ENCODE measurements at places on chromosomes 13 and 19. TPM values are rescaled to one million over a fixed set of nuclear protein-coding genes. Genes with fewer than 3 reads are reported as not detected.
A peak's percentile ranks its signal among the peaks of the same experiment; 100 is the strongest.

DNA sequence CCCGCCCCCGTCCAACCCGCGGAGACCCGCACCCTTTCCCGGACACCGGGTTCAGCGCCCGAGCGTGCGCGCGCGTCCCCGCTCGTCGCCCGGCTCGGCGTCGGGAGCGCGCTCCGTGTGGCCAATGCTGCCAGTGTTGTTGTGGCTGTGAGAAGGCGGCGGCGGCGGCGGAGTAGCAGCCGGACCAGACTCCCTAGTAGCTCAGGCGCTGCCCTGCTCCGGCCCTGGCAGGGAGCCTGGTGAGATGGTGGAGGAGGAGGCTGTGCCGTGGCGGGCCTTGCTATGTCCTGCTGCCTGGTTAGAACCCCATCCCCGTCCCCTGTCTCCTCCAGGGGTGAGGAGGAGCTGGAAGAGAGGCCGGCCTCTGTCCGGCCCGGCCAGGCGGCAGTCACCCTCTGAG, 553.2 kb downstream of the TUBA3C start:
- H3K27me3 ChIP-seq = no peaks in the 10 kb centered on the region
- no peaks in the 10 kb centered on the region for H3K4me1 ChIP-seq
- no peak overlapping the region for H3K4me3 ChIP-seq

GRCh38 chr19:12052091-12052496, 667 bp downstream of the ZNF878 start:
- H3K4me1 ChIP-seq = peaks cover 13% of the 10 kb centered on the region
- peak overlapping the region; percentile 16 for H3K27ac ChIP-seq
- peak; percentile 32 for DNase-seq
- H3K4me3 ChIP-seq = peak overlapping the region; percentile 83

DNA sequence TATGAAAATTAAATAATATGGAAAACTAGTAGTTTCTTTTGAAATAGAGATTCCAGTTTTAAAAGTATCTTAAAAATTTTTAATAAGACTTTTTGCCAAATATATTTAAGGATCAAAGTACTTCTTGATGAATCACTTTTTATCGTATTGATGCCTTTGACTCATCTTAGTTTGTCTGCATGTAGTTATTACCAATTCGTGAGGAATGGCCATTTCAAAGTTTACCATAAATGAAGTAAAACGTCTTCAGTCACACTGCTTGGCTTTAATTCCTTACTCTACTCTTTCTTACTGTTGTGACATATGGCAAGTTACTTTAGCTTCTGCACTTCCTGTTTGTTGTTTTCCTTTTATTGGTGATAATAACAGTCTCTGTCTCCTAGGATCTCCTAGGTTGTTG, 38.3 kb downstream of the NDFIP2 start:
- H3K27ac ChIP-seq = no peak overlapping the region
- peaks cover 14% of the 10 kb centered on the region for H3K36me3 ChIP-seq
- H3K4me1 ChIP-seq = peaks cover 20% of the 10 kb centered on the region
- H3K27me3 ChIP-seq = no peaks in the 10 kb centered on the region
- no peak overlapping the region for H3K4me3 ChIP-seq

- no peak overlapping the region for H3K4me3 ChIP-seq
- H3K27me3 ChIP-seq = no peaks in the 10 kb centered on the region
- no peak for DNase-seq
- H3K27ac ChIP-seq = no peak overlapping the region
Measured at GRCh38 chr13:56697011-56697410, 443.7 kb upstream of the PRR20A start.

- H3K4me3 ChIP-seq = no peak overlapping the region
- no peak for DNase-seq
- no peaks in the 10 kb centered on the region for H3K27me3 ChIP-seq
- H3K36me3 ChIP-seq = no peaks in the 10 kb centered on the region
- H3K27ac ChIP-seq = no peak overlapping the region
Measured at GRCh38 chr19:43362745-43363144, 9.3 kb downstream of the CD177 start.

GRCh38 chr19:51724543-51724942, 752 bp upstream of the HAS1 start:
- no peak for DNase-seq
- H3K4me1 ChIP-seq = no peaks in the 10 kb centered on the region
- H3K27ac ChIP-seq = no peak overlapping the region

GRCh38 chr13:94525781-94526180, 46.3 kb upstream of the DCT start:
- H3K4me3 ChIP-seq = no peak overlapping the region
- DNase-seq = no peak
- no peaks in the 10 kb centered on the region for H3K36me3 ChIP-seq

DNA sequence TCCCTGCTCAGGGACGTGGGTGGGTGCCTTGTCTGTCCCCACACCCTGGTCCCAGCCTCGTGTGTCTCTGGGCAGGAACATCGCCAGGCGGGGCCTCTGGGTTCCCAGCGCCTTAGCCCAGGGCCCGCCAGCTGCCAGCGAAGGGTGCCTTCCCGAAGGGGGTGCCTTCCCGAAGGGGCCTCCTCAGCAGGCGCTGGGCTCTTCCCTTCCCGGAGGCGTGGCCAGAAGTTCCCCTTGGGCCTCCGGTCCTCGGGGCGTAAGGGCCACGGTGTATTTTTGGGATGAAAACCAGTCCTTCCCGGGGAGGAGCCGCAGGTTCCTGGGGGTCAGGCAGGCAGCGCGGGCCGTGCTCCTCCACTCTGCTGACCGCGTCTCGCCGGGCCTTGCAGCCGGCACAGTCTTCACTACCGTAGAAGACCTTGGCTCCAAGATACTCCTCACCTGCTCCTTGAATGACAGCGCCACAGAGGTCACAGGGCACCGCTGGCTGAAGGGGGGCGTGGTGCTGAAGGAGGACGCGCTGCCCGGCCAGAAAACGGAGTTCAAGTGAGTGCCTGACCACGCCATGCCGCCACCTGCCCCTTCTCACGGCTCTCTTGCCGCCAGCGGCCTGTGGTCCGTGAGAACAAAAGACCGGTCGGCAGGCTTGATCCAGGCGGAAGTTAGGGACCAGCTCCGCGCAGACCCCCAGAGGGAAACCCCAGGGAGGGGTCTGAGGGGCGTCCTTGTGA, 6.9 kb downstream of the BSG start:
- no peak overlapping the region for H3K27ac ChIP-seq
- peaks cover 16% of the 10 kb centered on the region for H3K36me3 ChIP-seq
- no peaks in the 10 kb centered on the region for H3K27me3 ChIP-seq
- H3K4me3 ChIP-seq = no peak overlapping the region

- H3K36me3 ChIP-seq = peaks cover under 1% of the 10 kb centered on the region
- no peak overlapping the region for H3K27ac ChIP-seq
- H3K4me1 ChIP-seq = peaks cover 3% of the 10 kb centered on the region
- no peak for DNase-seq
Measured at GRCh38 chr19:2341244-2341751, 12.8 kb downstream of the SPPL2B start.

GRCh38 chr19:41192574-41193429, at the start of gene CYP2S1:
Gene CYP2S1, plus strand, starts transcription at chr19:41193219. Its CDS starts 46 bp downstream, at chr19:41193265.
- H3K4me1 ChIP-seq = peaks cover 14% of the 10 kb centered on the region
- peaks cover 41% of the 10 kb centered on the region for H3K27me3 ChIP-seq
- H3K36me3 ChIP-seq = no peaks in the 10 kb centered on the region

- H3K36me3 ChIP-seq = no peaks in the 10 kb centered on the region
- DNase-seq = no peak
- H3K27ac ChIP-seq = no peak overlapping the region
- no peak overlapping the region for H3K4me3 ChIP-seq
Measured at GRCh38 chr13:67515895-67516294, 285.8 kb upstream of the PCDH9 start.

GRCh38 chr13:93881411-93881810, 598.1 kb downstream of the DCT start:
- H3K36me3 ChIP-seq = no peaks in the 10 kb centered on the region
- peaks cover 3% of the 10 kb centered on the region for H3K27me3 ChIP-seq
- no peak overlapping the region for H3K4me3 ChIP-seq
- no peak for DNase-seq

- no peaks in the 10 kb centered on the region for H3K4me1 ChIP-seq
- H3K27me3 ChIP-seq = peaks cover 3% of the 10 kb centered on the region
- H3K27ac ChIP-seq = no peak overlapping the region
- no peaks in the 10 kb centered on the region for H3K36me3 ChIP-seq
- no peak for DNase-seq
Measured at GRCh38 chr13:103078158-103078557, 11.9 kb upstream of the SLC10A2 start.

- no peak overlapping the region for H3K4me3 ChIP-seq
- H3K27me3 ChIP-seq = no peaks in the 10 kb centered on the region
- DNase-seq = peak; percentile 46
- H3K4me1 ChIP-seq = peaks cover 11% of the 10 kb centered on the region
Measured at GRCh38 chr19:50794876-50795663, 4.9 kb downstream of the ACP4 start.

DNA sequence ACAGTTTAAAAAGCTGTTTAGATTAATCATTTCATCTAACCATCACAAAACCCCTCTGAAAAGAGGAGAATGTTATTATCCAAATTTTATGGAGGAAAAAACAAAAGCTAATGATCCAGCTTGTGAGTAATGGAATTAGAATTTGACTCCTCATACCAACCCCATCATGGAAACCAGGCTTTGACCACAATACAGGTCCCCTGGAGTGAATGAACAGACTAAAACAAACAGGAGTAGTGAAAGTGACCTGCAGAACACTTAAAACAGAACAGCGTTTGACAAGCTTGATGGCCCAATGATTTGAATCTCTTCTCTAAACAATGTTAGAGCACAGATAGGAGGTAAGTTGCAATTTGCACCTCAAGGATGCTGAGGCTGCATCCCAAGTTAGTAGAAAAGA, 230.0 kb downstream of the DCT start:
- H3K36me3 ChIP-seq = no peaks in the 10 kb centered on the region
- H3K4me1 ChIP-seq = peaks cover 10% of the 10 kb centered on the region
- DNase-seq = no peak
- H3K27ac ChIP-seq = no peak overlapping the region
- no peak overlapping the region for H3K4me3 ChIP-seq
- peaks cover 2% of the 10 kb centered on the region for H3K27me3 ChIP-seq

DNA sequence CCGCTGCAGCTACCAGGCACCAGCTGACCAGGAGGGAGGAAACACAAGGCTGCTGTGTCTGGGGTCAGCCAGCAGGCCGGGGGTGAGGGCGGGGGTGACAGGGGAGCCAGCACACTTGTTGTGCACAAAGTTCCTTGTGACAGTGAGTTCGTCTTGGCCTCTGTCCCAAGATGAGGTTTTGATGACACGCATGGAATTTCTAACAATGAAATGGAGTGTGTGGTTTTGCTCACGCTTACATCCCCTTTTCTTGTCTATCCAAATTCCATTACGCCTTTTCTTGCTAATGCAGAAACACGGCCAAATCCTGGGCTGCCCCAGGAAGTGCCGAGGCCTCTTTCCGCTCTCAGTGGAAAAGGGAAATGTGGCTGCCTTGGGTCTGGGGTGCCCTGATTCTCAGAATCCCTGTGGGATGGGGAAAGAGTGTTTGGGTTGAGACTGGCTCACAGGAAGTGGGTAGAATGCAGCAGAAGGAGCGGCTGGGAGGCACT, 73.8 kb downstream of the GADD45B start:
- H3K27ac ChIP-seq = no peak overlapping the region
- H3K36me3 ChIP-seq = peaks cover 5% of the 10 kb centered on the region
- H3K4me3 ChIP-seq = no peak overlapping the region

DNA sequence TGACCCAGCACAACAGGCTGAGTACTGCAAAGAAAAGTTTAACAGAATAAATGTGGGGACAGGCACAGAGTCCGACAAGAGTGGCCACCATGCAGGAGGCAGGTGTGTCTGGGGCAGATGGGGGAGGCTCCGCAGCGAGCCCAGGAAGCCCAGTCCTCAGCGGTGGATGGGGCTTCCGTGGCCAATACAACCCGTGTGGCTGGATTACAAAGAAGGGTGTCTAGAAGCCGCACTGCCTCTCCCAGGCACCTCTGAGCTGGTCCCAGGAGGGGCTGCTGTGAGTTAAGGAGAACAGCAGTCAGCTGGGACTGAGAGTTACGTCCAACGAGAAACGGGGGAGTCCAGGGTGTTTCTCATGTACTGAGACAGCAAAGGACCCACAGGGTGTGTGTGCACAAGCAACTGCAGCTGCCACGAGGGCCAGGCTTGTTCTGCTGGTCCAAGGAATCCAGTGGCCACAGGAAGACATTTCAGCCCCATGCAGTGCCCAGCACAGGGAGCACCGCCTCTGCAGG, 70.2 kb downstream of the SPACA7 start:
- no peaks in the 10 kb centered on the region for H3K4me1 ChIP-seq
- H3K27me3 ChIP-seq = peaks cover 14% of the 10 kb centered on the region
- no peak overlapping the region for H3K4me3 ChIP-seq
- no peaks in the 10 kb centered on the region for H3K36me3 ChIP-seq

DNA sequence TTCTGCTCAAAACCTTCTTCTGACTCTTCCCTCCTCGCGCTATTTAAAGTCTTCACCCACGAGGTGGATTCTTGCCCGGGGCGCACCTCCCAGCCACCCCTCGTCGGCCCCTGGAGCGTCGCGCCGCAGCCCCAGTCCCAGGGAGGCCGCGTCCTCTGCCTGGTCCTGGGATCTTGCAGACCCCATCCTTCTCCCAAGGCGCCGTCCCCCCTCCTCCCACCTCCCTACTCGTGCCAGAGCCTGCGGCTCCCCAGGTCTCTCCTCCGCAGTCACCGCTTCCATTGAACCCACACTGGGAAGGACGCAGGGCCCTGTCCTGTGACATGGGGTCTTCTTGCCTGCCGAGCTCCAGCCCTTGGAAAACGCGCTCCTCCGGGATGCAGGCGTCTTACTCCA, 486 bp downstream of the ZNF808 start:
- H3K27ac ChIP-seq = peak overlapping the region; percentile 97
- peaks cover 12% of the 10 kb centered on the region for H3K4me1 ChIP-seq
- H3K36me3 ChIP-seq = peaks cover 18% of the 10 kb centered on the region
- H3K27me3 ChIP-seq = no peaks in the 10 kb centered on the region
- H3K4me3 ChIP-seq = peak overlapping the region; percentile 88
- DNase-seq = no peak

GRCh38 chr13:69274231-69274630, 833.4 kb upstream of the ATXN8OS start:
- no peaks in the 10 kb centered on the region for H3K36me3 ChIP-seq
- no peak overlapping the region for H3K4me3 ChIP-seq
- no peaks in the 10 kb centered on the region for H3K4me1 ChIP-seq
- DNase-seq = no peak

- H3K4me3 ChIP-seq = no peak overlapping the region
- DNase-seq = no peak
- no peaks in the 10 kb centered on the region for H3K4me1 ChIP-seq
- no peak overlapping the region for H3K27ac ChIP-seq
Measured at GRCh38 chr19:6402837-6403608, 10.1 kb upstream of the GTF2F1 start.

- no peaks in the 10 kb centered on the region for H3K4me1 ChIP-seq
- no peak overlapping the region for H3K4me3 ChIP-seq
- H3K36me3 ChIP-seq = no peaks in the 10 kb centered on the region
- H3K27ac ChIP-seq = no peak overlapping the region
- no peaks in the 10 kb centered on the region for H3K27me3 ChIP-seq
Measured at GRCh38 chr13:80483157-80483556, 142.2 kb upstream of the SPRY2 start.

- H3K27ac ChIP-seq = no peak overlapping the region
- DNase-seq = no peak
- H3K4me3 ChIP-seq = peak overlapping the region; percentile 71
- peaks cover 19% of the 10 kb centered on the region for H3K27me3 ChIP-seq
- H3K4me1 ChIP-seq = peaks cover 12% of the 10 kb centered on the region
Measured at GRCh38 chr13:20159646-20160305, 1.1 kb downstream of the GJA3 start.

Gene SIAH3
- total RNA-seq = 0.11 TPM

Gene ABCA7
- total RNA-seq = 14.0 TPM

Gene ZNF625
- 3.9 TPM for total RNA-seq

Gene RDH8
- total RNA-seq = not detected

Gene TEAD2
- total RNA-seq = not detected

Gene ZNF729
- not detected for total RNA-seq

Gene SIGLECL1
- not detected for total RNA-seq

Gene CRX
- not detected for total RNA-seq

Gene FGF9
- 0.11 TPM for total RNA-seq

Gene OSCAR
- 0.76 TPM for total RNA-seq

Gene CD79A
- 21.0 TPM for total RNA-seq

Gene GRIN2D
- 0.13 TPM for total RNA-seq

Gene ANGPTL4
- total RNA-seq = 27.8 TPM

Gene ELANE
- total RNA-seq = not detected
